Cerebellar cortex (tissue), 1 donor: ENCODE measurements at places on chromosomes 11 and 22.

GRCh38 chr22:48369789-48370507 lies 1457.7 kb downstream of the BRD1 start:
- DNase-seq = no peak

DNA sequence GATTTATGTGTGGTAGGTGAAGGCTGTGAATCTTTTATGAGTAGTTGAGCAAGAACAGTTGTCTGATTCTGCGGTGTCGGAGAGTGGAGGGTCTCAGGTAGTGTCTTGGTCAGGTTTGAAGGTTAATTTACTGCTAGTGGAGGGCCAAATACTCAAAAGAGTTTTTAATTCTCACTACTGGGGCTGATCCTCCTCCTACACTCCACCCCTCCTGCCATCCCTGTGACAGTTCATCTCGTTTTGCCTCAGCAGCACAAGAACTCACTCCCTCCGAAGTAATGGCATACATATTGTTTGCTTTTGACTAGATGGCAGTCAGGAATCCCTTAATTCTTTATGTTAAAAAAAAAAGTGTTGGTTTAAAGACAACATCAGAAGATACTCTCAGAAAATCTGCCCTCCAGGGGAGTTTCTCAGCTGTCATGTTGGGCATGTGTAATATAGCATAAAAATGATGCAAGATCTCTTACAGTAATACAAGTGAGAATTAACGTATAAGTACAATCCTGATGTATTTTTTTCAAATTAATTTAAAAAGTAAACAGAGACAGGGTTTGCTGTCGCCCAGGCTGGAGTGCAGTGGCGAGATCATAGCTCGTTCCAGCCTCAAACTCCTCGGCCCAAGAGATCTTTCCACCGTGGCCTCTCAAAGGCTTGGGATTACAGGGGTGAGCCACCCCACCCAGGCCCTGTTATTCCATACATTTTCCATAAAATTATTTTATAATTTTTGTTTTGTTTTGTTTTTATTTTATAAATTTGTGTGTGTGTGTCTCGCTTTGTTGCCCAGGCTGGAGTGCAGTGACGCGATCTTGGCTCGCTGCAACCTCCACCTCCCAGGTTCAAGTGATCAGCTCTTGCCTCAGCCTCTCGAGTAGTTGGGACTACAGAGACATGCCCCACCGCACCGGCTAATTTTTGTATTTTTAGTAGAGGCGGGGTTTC lies 1.3 kb downstream of the FAR1 start:
- no peak for DNase-seq

DNA sequence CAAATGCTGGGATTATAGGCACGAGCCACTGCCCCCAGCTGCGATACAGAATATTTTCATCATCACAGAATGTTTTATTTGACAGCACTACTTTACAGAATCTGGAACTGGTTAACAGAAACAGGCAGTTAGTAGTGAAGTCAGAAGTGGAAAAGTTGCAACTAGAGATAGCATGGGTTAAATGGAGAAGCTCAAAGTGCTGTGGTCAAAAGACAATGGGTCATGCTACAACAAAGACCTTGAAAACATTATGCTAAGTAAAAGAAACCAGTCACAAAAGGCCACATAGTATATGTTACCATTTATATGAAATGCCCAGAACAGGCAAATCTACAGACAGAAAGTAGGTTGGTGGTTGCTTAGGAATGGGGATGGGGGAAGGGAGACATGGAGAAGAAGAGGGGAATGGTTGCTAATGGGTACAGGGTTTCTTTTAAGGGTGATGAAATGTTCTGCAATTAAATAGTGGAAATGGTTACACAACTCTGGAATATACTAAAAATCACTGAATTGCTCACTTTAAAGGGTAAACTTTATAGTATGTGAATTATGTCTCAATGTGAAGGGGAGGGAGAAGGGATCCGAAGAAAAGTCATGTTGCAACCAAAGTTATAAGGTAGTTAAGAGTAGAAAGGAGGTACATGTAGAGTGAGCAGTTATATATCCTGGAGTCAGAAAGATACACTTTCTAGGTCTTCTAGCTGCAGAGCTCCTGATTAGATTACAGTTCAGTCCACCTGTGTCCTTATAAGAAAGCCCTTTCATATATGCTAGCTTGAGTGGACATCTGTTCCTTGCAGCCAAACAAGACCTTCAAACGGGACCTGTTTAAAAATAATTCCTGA lies 46.3 kb upstream of the RAPSN start:
- DNase-seq = no peak

DNA sequence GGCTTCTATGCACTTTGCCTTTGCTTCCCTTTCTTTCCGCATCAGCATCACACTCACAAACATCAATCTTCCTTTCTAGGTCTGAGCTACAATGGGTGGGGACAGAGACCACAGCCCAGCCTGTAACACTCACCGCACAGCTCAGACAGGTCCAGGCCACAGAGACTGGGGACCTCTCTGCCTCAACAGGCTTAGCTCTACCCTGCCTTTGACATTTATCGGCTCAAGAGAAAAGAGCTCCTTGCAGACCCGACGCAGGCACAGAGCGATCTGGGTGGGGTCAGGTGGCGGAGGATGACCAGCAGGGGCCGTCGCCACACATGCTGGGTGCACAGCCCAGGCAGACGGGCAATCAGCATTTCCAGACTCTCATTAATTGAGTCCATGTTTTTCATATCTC lies 837.3 kb downstream of the TBC1D22A start:
- DNase-seq = no peak

GRCh38 chr11:105923807-105924206 lies 98.2 kb downstream of the MSANTD4 start:
- peak; percentile 83 for DNase-seq

- DNase-seq = no peak
These were observed 7.3 kb downstream of the TANGO2 start for GRCh38 chr22:20027966-20028854.

DNA sequence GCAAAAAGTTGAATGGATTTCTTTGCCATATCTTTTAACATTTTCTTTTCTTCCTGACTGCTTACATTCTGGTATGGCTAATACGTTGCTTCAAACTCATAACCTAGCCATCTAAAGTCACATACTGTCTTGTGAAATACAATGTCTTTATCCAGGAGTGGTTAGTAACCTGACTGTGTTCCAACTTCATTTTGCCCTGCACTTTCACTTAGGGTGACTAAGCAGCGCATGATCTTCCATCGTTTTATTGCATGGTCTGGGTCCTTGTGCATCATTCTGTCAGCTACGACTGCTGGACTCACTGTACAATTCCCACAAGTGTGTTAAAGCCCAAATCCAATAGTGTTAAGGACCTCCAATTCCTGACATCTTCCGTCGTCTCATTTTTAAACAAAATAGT lies 403.2 kb downstream of the NTM start:
- no peak for DNase-seq

GRCh38 chr11:9651899-9652748 lies 11.8 kb upstream of the SWAP70 start:
- DNase-seq = no peak

GRCh38 chr11:83392556-83392955 lies 106.4 kb upstream of the CCDC90B start:
- no peak for DNase-seq

DNA sequence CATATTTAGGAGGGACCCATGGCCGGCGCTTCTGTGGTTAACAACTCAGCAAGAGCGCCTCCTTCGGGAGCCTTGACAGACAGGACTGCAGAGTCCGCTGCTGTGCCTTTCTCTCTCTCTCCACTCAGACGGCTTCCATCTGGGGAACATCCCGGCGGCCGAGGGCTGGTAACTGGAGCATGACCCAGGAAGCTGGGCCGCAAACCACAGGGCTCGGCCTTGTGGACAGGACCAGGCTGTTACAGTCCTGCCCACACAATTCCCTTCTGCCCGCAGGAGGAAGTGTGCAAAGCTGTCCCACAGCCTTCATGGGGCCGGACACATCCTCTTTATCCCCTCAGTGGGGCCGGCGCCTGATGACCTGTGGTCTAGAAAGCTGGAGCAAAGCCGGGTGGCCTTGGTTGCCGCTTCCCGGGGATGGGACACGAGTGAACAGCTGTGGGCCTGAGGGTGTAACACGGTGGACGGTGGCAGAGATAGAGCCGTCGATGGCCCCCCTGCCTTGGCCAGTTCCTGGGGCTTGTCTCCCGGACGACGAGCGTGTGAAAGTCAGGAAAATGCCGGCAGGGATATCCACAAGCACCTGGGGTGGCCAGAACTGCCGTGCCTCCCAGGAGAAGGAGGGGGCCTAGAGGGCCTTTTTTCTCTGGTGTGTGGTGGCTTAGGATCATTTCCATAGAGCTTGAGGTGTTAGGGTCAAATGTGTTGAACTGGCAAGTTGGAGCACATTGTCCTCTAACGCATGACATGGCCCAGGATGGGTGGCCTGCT lies 50.1 kb downstream of the FBLN1 start:
- DNase-seq = no peak

DNA sequence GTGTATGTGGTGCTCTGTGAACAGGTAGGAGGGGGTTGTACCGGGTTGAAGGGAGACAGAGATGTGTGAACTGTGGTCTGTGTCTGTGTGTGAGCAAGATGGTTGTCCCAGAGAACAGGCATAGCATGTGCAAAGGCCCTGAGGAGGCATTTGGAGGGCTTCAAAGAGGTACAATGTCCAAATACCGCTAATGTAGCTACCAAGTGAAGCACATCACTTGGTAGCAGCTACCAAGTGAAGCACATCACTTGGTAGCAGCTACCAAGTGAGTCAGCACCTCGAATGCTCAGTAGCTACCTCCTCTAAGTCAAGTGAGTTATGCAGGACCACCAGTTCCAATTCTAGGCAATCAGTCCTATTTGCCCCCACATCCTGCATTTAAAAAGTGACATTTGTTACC lies 72.4 kb downstream of the KIAA1671 start:
- DNase-seq = no peak

DNA sequence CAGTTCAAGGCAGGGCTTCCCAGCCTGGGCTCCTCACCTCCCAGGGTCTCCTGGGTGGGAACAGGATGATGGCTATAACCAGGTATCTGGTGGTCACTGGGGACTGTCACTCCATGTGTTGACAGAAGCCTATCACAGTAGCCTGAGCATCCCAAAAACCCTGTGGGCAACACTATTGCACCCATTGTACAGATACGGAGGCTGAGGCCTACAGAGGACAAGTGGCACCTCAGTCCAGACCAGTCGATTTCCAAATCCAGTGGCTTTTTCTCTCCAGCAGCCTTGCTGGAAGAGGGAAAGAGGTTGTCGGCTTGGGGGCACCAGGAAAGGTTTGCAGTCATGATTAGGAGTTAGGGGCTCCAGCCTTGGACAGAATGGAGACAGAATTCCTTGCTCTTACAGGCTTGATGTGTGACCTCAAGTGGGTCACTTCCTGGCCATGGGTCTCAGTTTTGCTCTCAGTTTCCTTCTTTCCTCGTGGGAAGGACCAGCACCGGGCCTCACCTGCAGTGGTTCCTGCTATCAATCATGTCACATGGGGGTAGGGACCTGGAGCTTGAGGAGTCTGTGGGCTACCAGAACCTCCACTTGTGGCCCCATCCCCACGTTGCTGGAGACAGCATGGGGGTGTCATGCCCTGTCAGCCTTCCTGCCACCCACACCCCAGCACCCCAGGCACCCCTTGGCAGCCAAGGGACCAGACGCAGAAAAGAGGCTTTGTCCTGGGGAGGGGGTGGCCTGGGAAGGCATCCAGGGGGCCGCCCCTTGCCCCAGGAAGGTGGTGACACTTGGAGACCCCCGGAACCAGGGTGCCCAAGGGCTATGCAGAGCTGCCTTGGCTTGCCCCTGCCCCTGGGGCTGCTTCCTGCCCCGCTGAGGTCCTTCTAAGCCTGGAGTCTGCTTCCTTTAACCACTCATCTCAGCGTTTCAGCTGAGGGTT lies 2.1 kb downstream of the EMID1 start:
- no peak for DNase-seq

DNA sequence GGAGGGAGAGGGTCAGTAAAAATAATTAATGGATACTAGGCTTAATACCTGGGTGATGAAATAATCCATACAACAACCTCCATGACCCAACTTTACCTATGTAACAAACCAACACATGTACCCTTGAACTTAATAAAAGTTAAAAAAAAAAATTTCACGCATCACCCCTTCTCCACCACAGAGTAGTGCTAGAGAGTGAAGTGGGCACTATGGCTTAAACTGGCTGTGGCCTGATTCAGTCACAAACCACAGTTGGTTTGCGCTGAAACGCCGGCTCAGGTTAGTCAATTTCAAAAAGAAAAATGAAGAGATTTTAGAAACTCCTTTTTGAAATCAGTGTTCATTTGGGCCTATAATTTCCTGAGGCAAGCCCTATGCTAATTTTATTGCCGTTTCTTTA lies 144.3 kb downstream of the TRPC6 start:
- no peak for DNase-seq

DNA sequence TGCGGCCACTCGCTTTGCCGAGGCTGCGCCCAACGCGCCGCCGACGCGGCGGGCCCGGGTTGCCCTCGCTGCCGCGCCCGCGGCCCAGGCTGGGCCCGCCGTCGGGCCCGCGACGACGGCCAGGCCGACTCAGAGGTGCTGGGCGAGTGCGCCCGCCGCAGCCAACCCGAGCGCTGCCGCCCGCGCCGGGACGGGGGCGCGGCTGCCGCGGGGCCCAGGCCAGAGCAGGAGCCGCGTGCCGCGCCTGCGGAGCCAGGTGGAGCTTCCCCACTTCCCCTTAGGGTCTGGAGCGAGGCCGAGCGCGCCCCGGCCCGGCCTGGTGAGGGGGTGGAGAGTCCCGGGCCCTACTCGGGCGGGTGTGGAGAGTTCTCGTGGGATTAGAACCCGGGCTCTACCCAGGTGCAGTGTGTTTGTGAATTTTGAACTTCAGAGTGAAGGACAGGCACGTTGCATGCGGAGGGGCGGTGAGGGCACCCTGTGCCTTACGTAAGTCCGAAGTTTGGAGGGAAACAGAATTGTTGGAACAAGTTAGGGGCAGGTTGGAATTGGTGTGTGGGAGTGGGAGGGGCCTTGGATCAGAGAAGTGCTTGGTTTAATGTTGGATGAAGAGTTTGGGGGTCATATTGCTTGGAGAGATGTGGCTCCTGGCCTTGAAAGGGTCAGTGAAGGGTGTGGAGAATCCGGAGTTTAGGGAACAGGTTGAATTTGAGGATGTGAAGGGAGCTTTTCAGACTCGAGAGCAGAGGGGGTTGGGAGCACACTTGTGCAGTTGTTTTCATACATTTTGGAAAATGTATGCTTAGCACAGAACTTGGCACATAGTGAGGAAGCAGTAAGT lies 697 bp downstream of the RNF169 start:
- DNase-seq = peak; percentile 34

GRCh38 chr11:13169709-13170108 lies 107.9 kb upstream of the BMAL1 start:
- no peak for DNase-seq

DNA sequence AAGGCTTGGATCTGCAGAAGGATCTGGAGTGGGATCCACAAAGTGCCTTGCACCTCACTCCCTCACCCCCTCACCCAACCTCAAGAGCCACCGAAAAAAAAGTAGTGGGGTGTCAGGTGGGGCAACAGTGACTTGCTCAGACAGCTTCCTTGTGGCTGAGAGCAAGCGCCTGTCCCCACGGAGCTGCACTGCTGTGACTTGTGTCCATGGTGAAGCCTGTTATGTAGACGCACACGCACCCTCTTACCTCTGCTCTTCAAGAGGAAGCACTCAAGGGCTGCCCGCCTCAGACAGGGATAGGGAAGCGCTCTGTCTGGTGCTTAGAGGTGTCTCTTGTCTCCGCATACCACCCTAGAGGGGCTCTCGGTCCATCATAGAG lies 1.2 kb downstream of the DRD2 start:
- no peak for DNase-seq

- peak; percentile 64 for DNase-seq
These were observed 35.0 kb upstream of the PRAME start for GRCh38 chr22:22593964-22594656.

- no peak for DNase-seq
These were observed 70.1 kb upstream of the LINC01488 start for GRCh38 chr11:69411257-69411924.
